Amniotic stem cell (primary cell): ENCODE measurements at places on chromosomes 12 and 14.

DNA sequence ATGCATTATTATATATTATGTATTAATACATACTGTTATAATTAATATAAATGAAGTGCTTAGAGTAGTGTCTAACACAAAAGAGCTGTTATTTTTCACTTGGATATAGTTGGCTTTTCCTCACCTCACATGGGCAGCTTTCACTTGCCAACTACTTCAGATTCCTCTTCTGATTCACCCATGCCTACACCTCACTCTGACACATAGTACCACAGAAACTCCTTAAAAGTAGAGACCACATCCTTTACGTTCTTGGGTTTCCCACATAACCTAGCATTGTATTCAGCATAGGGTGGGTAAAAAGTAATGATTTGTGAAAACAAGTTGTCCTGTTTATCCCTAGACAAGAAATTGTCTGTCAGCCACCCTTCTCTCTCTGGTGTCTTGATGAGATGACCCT is 61.0 kb downstream of the DIO2 start:
- no peak for DNase-seq

DNA sequence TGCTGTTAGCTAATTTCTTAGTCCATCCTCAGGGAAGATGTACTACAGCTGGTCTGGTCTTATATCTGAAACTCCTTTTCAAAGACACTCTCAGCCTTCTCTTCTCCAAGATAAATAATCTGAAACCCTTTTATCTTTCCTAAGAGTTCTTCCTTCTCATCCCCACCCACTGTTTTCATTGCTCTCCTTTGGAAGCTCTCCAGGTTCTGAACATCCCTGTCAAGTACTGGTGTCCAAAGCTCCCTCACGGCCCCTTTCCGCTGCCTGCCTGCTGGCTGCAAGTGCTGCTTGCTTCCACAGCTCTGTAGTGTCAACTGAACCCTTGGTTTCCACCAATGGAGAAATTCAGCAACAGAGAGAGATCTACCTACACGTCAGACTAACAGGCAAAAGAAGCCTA is 6.6 kb upstream of the SLC6A13 start:
- DNase-seq: no peak

GRCh38 chr12:128687851-128688250 is 135.9 kb downstream of the SLC15A4 start:
- DNase-seq: no peak

DNA sequence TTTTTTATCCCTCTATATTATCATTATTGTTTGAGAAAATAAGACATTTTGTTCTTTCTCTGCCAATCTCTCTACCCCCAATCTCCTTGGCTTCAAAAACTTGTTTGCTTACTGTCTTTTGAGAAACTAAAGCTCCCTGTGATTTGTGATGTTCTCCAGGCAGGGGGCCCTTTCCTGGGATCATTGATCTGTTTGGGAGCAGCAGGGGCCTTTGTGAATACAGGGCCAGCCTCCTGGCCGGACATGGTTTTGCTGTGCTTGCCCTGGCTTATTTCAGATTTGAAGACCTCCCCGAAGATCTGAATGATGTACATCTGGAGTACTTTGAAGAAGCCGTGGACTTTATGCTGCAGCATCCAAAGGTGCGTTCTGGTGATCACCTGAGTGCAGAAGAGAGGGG is 4.5 kb downstream of the ACOT6 start:
- no peak for DNase-seq

- DNase-seq: no peak
Observed at GRCh38 chr14:81235096-81235495, 14.3 kb upstream of the GTF2A1 start.

GRCh38 chr12:40055228-40055579 is 50.7 kb downstream of the SLC2A13 start:
- DNase-seq: no peak

DNA sequence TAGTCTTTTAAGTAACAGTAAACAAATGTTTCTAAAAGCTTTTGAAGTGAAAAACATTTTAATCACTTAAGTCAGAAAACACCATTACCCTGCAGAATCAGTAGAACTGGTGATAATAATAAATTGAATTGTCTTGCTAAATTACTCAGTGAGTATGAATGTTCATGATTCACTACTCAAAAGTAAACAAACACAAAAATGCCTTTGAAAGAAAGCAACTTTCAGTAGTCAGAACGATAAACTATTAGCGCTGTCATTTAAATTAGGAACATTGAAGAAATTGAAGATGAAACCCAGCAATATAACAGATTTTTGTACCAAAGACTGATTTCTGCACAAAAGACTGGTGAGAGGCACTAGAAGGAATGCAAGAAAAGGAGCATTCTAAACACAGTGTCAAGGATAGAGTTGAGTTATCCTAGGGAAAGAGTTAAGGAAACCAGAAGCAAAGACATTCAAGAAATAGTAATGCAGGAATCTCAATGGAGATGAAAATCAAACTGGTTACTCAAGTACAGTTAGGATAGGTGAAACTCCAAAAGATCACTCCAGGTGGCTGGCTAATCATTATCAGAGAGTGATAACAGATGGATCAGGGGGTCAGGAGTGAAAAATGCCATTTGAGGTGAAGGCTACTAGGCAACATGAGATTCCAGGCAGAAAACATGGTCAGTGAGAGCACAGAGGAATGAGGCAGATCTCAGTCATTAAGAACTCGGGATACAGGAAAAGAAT is 77.4 kb upstream of the ALG10 start:
- no peak for DNase-seq

DNA sequence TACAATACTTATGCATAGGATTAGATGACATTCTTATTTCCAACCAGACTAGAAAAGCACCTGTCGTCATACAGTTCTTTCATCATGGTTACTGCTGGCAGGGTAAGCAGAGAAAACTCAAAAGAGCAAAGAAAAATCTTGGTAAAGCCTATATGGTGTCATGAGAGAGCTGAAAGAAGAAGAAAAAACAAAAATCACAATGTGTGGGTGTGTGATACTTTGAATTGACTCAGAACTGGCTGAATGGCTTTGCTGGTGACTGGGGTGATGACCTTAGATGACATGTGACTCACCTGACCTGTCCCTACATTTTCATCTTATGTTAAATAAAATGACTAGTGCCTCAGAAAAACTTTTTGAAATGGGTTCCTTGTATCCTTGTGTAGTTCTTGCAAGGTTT is 278.1 kb upstream of the LMO3 start:
- DNase-seq: no peak

GRCh38 chr12:52871291-52872039 is 22.7 kb upstream of the KRT78 start:
- peak; percentile 69 for DNase-seq

GRCh38 chr14:100910888-100911664 is 7.6 kb upstream of the RTL1 start:
- DNase-seq: no peak

GRCh38 chr12:14422516-14423230 is 57.2 kb downstream of the ATF7IP start:
- DNase-seq: no peak

DNA sequence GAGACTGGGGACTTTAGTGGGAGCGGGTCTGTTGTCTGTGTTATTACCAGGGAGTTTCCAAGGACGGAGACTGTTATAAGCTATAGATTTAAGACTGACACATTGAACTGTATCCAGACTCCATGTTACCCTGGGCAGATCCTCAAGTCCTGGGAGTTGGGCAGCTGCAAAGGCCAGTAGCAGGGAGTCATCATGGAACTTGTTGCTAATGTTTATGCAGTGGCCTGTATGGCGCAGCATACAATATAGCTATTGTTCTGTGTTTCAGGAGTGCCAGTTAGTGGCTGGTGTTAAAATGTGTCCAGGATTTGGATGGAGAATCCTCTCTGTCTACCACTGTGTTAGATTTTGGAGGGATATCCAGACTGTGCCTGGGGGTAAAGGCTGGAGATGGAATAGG is 31.7 kb downstream of the SMOC1 start:
- no peak for DNase-seq

GRCh38 chr12:131959116-131959515 is 9.4 kb downstream of the EP400 start:
- DNase-seq: no peak

DNA sequence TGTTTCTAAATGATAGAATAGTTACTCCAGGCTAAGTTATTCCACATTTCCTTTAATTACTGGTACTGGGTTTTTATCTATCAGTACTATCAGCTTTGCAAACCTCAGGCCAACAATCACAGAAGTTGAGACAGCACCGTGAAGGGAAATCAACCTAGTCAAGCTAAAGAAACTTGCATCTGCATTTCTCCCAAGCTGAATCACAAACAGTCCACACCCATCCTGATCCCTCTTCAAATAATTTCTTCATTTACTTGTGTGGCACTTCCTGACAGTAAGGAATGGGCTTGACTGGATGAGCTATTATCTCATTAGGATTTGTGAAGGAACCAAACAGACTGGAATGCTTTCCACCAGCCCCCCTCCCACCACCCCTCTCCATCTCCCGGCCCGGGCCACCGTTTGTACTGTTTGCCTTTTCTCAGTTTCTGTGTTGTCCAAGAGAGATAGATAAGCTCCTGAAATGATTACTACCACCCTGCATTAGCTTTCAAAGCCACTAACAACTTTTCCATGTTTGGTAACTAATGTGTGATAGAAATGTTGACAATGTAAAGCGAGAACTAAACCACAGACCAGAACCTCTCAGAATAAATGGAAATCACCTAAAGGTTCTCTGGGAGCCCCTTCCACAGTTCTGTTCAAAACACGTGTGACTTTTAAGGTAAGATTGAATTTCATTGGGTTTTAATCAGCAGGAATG is 236.3 kb downstream of the SLC25A21 start:
- DNase-seq: peak; percentile 60

GRCh38 chr12:71948390-71948789 is 9.7 kb downstream of the TPH2 start:
- DNase-seq: no peak

- no peak for DNase-seq
Observed at GRCh38 chr12:122830517-122831214, 4.6 kb upstream of the HIP1R start.

- DNase-seq: peak; percentile 64
Observed at GRCh38 chr12:11877869-11878780, 192.6 kb upstream of the BCL2L14 start.

DNA sequence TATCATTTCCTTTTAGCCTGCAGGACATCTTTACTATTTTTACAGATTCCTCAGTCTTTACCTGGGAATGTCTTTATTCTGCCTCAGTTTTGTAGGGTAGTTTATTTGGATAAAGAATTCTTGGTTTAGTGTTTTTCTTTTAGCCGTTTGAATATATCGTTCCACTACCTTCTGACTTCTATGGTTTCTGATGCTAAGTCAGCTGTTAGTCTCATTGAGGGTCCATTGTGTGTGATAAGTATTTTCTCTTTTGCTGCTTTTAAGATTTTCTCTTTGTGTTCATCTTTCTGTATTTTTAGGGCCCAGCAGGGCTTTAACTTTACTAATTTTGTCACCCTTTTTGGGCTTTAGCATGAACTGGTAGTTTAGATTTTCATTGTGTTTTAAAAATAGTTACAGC is 113.5 kb downstream of the MNAT1 start:
- DNase-seq: no peak
